Neural progenitor cell (in vitro differentiated cells): ENCODE measurements at places on chromosomes 16 and 17.

DNA sequence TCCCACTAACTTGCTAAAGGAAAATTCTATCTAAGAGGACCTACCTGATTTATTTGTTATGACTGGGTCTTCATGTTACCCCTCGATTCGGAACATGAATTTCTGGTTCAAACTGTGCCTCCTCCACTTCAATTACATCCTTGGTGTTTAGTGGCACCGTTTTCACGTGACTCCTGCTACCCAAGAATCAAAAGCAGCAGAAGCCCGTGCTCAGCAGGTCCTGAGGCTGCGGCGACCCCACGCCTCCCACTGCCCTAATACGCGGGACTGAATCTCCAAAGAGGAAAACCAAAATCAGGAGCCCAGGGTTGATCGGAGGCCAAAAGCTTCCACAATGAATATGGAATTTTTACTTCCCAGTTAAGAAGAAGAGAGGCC lies 94.0 kb upstream of the METRNL start:
- no peaks in the 10 kb centered on the region for H3K36me3 ChIP-seq
- H3K27me3 ChIP-seq: no peaks in the 10 kb centered on the region
- no peak overlapping the region for H3K27ac ChIP-seq
- H3K4me1 ChIP-seq: peaks cover 13% of the 10 kb centered on the region

- DNase-seq: no peak
- no peaks in the 10 kb centered on the region for H3K36me3 ChIP-seq
- H3K27me3 ChIP-seq: no peaks in the 10 kb centered on the region
- H3K4me3 ChIP-seq: no peak overlapping the region
- H3K27ac ChIP-seq: no peak overlapping the region
These were observed 1.2 kb upstream of the IGSF6 start for GRCh38 chr16:21653571-21653970.

DNA sequence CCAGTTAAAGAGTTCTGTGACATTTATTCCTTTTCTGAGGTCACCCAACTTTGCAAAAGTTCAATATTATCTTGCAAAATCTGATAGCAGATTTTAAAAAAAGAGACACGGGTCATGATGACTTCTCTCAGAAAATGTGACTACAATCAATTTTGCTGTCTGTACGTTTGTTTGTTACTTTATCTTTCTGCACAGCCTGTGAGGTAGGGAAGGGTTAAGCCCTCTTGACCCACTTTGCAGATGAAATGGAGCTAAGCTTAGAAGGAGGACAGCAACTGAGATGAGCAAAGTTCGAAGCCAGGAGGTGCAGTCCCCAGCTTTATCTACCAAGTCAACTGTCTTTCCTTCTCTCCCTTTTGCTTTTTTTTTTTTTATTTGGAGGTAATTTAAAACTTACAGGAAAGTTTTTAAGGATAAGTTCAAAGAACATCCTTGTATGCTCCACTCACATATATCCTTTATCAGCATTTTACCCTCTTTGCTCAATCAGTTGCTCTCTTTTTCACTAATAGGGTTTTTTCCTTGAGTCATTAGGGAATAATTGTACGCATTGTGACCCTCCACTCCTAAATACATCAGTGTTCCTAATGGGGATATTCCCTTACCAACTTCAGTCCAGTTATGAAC lies 86.8 kb downstream of the MSI2 start:
- H3K27ac ChIP-seq: no peak overlapping the region
- DNase-seq: no peak
- no peaks in the 10 kb centered on the region for H3K27me3 ChIP-seq

- no peak for DNase-seq
- H3K4me3 ChIP-seq: no peak overlapping the region
- no peaks in the 10 kb centered on the region for H3K36me3 ChIP-seq
- H3K27me3 ChIP-seq: peaks cover 27% of the 10 kb centered on the region
- peaks cover 32% of the 10 kb centered on the region for H3K4me1 ChIP-seq
These were observed 88.9 kb downstream of the C16orf78 start for GRCh38 chr16:49462362-49462988.

DNA sequence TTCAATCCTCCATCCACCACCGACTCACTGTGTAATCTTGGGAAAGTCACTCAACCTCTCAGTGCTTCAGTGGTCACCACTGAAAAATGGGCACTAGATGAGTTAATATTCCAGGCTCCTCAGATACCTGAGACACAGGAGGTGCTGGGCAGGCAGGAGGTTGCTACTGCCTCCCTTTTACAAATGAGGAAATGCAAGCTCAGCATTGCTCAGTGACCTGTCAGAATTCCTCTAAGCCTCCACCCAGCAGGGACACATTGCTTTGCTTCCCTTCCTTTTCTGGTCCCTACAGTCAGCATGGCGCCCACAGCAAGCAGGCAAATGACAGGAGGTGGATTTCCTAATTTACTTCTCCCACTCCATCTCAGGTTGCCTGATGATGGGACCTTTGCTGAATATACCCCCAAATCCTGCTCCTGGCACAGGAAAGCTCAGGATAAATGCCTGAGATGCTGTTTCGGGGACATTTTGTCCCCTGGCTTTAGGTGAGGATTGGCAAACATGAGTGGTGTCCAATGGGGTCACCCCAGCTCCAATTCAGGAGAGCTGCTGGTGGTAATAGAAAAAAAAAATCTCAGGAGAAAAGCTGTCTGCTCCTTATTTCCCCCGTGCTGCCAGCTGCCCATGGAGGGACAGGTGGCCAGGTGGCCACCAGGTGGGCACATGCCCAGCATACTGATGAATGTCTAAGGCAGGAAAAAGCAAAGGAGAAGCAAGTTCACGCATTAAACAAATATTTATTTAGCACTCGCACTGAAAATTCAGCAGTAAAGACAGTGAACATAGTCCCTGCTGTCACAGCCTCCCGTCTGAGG lies 5.0 kb upstream of the KRT13 start:
- H3K4me1 ChIP-seq: peaks cover 15% of the 10 kb centered on the region
- H3K27ac ChIP-seq: no peak overlapping the region
- H3K36me3 ChIP-seq: no peaks in the 10 kb centered on the region
- no peaks in the 10 kb centered on the region for H3K27me3 ChIP-seq

- peak; percentile 21 for DNase-seq
- H3K27me3 ChIP-seq: no peaks in the 10 kb centered on the region
- peak overlapping the region; percentile 63 for H3K27ac ChIP-seq
- no peak overlapping the region for H3K4me3 ChIP-seq
These were observed 11.9 kb downstream of the MAP3K3 start for GRCh38 chr17:63634163-63634562.

GRCh38 chr17:29718446-29719039 lies 95.8 kb upstream of the CORO6 start:
- H3K27me3 ChIP-seq: no peaks in the 10 kb centered on the region
- H3K36me3 ChIP-seq: no peaks in the 10 kb centered on the region
- no peak for DNase-seq
- peaks cover 26% of the 10 kb centered on the region for H3K4me1 ChIP-seq
